Amniotic epithelial cell (primary cell): ENCODE measurements at places on chromosomes 16 and 17.
A peak's percentile ranks its signal among the peaks of the same experiment; 100 is the strongest.

DNA sequence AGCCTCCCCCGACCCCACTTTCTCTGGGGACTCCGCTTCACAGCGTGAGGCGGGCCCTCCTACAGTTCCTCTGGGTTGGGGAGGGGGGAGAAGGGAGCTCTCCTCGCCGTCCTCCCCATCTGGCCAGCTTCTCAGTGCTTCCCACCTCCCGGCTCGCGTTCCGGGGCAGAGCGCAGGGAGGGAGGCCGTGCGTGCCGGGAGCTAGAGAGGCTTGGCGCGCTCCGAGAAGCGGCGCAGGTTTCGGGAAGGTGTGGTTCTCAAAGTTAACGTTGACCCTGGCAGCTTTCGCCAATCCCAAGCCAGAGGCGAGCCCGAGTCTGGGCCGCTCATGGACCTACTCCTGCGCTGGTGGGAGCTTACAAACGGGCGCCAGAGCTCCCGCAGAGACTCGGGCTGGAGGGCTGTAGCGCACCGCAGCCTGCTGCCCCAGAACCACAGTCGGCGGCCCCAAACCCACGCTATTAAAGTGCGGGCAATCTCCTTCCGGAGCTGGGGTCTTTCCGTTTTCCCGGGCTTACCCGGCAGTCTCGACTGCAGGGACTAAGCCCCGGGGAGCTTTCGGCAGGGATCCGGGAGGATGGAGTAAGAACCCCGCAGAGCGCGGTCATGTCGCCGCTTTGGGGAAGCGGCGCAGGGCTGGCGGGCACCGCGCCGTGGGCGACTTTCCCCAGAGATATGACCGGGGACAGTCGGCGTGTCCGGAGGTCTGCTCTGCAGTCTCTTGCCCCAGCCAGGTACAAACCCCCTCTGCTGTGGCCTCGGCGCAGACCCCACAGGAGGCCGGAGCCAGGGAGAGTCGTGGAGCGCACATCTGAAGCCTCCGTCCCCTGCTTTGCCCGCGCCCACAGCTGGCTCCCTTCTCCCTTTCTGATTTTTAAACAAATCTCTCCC, 787 bp downstream of the CDH11 start:
- peak; percentile 29 for DNase-seq

GRCh38 chr16:30697264-30698138, 1.5 kb upstream of the SRCAP start:
- DNase-seq, result no peak

GRCh38 chr16:3004781-3005284, 7.9 kb upstream of the CLDN9 start:
- DNase-seq, result no peak

- DNase-seq, result no peak
Observed at GRCh38 chr17:34723875-34724274, 144.5 kb downstream of the TMEM132E start.

DNA sequence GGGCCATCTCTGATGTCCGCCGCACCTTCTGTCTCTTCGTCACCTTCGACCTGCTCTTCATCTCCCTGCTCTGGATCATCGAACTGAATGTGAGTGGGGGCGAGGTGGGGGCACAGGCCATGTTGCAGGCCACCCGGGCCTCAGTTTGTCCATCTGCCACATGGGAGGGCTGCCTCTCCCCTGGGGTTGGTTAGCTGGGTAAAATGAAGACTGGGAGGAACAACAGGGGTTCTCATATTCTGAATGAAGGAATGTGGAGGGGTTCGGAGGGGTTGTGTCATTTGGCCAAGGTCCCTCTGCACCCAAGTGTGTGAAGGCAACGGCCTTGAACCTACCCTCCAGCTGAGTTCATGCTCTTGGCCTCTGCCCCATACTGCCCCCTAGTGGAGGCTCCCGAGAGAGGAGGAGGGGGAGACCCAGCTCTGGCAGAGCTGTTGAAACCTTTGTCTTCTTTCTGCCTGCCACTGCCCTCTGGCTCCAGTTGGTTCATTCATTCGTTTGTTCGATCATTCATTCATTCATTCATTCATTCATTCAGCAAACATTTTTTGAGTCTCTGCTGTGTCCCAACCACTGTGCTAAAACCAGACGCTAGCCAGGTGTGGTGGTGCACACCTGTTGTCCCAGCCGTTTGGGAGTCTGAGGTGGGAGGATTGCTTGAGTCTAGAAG, 11.4 kb upstream of the TCAP start:
- peak; percentile 45 for DNase-seq

DNA sequence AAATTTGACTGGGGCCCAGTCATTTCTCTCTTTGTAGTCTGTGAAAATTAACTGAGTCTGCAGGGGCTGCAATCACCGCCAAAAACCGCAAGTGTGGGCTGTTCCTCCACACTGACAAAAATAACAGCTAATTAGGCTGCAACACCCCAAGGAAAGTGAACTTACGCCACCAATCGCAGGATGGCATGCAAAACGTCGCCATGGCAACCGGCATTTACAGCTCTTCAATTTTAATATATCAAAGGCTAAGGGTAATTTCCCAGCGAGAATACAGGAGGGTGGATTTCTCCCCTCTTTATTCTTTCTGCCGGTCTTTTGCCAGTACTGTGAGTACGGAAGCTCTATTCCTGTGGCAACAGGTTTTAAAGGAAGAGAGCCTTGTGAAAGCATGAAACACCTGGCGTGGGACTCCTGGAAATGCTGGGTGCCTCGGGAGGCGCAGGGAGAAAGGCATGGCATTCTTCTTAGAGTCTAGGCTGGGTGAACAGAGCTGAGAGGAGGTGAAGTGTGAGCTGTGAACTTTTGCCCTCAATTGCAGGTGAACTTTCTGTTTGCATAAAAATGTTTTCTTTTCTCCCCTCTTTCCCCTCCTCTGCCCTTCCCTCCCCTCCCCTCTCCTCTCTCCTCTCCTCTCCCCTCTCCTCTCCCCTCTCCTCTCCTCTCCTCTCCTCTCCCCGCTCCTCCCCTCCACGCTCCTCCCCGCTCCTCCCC, 399.7 kb downstream of the XYLT1 start:
- no peak for DNase-seq

GRCh38 chr17:21030375-21030774, 12.4 kb downstream of the USP22 start:
- no peak for DNase-seq

DNA sequence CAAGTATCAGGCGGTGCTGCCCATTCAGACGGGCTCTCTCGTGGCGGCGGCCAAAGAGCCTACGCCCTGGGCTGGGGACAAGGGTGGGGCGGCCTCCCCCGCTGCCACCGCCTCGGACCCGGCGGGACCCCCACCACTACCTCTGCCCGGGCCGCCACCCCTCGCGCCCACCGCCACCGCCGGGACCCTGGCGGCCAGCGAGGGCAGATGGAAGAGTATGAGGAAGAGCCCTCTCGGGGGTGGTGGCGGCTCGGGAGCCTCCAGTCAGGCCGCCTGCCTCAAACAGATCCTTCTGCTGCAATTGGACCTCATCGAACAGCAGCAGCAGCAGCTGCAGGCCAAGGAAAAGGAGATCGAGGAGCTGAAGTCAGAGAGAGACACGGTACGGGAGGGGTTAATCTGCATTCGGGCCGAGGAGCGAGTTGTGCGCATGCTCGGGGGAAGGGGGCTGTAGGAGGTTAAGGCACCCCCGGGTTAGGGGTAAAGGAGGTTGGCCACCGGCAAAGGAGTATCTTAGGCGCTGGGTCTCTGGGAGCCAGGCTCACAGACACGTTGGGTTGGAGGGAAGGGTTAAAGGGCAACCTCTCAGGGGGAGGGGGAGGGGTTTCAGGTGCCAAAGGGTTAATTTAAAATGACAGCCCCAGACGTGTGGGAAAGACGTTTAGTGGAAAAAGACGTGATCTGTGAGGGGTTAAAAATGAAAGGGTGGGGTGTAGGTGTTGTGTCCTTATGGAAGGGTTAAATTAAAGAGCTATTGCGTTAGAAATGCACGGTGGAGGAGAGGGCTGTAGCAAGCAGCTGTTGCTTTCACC, 1.4 kb downstream of the MSL1 start:
- peak; percentile 45 for DNase-seq

- no peak for DNase-seq
Observed at GRCh38 chr16:21277045-21277926, 804 bp downstream of the CRYM start.

DNA sequence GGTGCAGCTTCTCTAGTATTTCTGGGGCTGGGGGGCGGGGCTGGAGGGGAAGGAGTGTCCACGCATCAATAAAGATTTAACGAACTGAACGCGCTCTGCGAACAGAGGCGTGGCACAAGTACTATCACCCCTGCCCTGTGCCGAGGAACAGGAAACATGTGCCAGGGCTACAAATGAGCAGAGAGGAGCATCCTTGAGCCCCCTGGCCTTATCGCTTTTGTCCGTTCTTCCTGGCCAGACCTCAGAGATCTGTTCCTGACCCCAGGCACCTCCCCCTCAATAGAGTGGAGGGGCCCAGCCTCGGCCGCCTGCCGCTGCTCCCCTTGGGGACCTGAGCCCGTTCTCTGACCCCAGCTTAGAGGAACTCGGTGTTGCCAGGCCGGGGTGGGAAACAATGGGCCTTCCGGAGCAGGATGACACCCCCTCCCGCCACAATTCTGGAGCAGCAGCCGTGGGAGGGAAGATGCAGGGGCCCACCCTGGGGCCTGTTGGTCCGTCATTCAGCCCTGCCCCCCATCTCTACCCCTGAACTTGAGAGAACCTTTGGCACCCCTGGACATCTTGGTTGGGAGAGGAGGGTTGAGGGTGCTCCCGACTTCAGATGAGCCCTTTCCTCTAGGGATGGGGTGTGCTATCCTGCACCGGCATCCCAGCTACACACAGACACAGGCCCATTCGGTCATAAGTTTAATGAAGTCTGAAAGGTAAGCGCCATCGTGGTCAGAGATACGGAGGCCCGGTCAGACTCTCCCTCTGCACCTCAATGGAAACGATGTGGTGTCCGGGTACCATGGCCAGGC, 1.1 kb downstream of the NAA38 start:
- peak; percentile 62 for DNase-seq

DNA sequence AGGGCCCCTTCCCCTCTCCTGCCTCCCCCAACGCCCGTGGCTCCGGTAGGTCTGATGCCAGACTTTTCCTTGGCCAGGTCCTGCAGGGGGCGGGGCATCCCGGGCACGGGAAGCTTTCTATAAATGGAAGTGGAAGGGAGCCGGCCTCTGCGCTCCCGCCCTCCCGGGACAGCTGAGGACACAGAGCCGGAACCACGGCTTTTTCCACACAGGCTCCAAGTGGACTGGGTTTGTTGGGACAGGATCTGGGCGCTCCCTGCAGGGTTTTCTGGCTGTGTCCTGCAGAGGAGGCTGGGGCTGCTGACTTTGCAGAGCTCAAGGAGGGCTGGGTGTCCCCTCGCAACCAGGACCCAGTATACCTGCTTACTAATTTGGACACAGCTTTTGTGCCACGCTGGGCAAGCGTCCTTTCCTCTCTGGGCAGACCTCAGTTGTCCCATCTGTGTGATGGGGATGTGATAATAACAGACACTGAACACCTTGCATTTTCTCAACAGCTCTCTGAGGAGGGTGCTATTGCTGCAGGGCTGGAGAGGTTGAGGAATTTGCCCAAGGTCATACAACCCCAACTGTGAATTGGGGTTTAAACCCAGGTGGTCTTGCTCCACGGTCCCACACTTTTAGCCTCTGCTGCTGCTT, 1.8 kb downstream of the TNS4 start:
- DNase-seq, result peak; percentile 80

DNA sequence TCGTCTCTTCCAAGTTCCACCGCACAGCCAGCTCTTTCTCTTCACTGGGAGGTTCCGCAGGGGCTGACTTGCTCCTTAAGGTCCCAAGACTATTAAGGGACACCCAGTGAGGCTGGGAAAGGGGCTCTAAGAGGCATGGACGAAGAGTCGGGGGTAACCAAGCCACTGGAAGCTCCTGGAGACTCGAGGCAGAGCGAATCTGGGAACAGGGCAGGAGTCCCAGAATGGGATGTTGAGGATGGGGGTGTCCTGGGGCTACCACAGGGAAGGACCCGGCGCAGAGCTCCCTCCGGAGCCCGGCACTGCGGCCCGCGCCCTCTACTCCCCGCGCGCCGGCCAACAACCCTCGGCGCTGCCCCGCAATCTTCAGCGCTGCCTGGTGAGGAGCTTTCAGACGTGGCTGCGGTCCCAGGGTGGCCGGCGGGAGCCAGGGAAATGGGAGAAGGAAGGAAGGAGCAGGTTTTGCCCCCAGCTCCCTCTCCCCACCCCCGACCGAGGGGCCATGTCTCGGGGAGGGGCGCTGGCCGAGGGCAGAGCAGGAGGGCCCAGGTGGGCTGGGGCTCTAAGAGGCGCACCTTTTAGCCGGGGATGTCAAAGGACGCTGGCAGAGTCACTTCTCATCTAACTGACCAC, 581 bp downstream of the CHST5 start:
- no peak for DNase-seq

GRCh38 chr17:67053438-67054000, 9.2 kb downstream of the CACNG1 start:
- DNase-seq, result no peak

DNA sequence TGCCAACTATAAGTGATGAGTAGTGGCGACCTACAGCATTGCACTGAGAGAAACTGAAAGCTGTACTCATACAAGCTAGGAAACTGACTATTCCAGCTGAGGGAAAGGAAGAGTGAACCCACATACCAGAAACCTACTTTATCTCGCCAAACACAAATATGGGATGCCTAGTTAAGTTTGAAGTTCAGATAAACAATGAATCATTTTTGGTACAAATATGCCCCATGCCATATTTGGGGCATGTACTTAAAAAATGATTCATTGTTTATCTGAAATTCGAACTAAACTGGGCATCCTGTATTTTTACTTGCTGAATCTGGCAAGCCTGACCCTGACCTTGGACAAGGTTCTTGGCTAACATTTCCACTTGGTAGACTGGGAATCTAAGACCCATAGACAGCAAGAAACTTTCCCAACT, 527.8 kb upstream of the PSMD7 start:
- no peak for DNase-seq

GRCh38 chr16:12587646-12588277, 215.9 kb downstream of the CPPED1 start:
- DNase-seq, result no peak

- DNase-seq, result peak; percentile 75
Observed at GRCh38 chr17:41894791-41895331, 23.9 kb downstream of the ACLY start.

DNA sequence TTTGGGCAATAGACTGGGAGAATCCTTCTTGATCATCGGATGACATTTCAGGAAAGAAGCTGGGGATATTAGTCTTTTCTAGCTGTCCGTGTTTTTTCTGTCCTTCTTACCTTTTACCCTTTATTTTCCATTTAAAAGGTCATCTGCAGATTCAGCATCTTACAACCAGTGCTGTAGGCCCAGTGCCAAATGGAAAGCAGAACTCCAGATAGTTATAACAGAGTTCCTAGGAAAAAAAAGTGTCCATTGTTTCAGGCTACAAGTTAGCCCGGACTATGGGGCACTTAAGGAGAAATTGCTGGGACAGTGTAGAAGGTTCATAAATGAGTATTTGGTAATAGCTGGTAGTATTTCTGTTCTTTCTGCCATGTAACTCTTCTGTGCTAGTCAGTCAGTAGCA, 28.4 kb downstream of the LDHD start:
- DNase-seq, result no peak
